ENCODE measurements at places on chromosomes 6 and 20.
A peak's percentile ranks its signal among the peaks of the same experiment; 100 is the strongest.

DNA sequence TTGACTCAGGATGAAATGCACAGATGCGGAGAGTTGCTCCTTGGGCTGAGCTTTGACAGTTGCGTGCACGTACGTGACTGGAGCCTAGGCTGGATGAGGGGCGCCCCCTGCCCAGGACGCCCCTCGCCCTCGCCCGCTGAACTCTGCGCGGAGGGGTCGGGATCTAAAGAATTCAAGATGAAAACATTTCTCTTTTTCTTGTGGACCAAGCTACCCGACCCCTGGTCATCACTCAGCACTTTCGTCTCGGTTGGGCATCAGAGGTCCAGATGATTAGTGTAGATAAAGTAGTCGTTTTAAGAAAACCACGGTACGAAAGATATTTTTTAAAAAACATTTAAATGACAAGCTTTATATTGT, 700 bp downstream of the DTD1 start:
- DNase-seq, result no peak

DNA sequence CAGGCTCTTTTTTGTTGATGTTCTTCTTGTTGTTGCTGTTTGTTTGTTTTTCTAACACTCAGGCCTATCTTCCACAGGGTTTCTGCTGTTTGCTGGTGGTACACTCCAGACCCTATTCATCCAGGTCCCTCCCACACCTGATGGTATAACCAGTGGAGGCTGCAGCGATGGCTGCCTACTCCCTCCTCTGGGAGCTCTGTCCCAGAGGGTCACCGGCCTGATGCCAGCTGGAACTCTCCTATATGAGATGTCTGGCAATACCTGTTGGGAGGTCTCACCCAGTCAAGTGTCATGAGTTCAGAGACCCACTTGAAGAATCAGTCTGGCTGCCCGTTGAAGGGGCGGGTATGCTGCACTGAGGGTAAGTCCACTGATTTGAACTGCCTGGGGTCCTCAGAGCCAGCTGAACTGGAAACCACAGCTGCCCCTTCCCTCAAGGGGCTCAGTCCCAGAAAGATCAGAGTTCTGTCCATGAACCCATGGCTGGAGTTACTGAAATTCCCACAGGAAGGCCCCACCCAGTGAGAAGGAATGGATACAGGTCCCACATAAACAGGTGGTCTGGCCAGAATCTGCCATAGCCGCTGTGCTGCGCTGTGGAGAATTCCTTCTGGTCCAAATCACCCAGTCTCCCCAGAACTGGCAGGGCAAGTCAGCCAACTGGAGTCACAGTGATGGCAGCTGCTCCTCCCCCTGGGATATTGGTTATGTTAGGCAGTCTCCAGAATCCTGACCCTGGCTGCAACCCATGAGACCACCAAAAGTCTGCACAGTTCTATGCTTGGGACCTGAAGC, 664.4 kb downstream of the FRK start:
- DNase-seq, result no peak

DNA sequence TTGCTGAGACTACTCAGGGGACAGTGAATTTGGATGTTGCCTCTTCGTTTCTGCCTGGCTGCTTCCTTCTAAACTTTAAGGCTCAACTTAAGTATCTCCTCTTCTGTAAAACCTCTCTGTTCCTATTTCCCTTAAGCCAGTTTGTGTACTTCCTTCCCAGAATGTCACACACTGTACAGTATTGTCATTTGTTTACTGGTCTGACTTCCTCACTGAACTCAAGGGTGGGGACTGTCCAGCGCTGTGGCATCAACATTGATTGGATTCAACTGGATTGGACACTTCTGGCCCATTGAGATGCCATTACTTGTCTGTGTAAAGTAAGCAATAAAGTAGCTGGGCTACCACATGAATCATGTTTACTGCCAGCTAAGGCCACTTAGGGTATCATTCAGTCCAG, 69.7 kb downstream of the ANKS1A start:
- no peak for DNase-seq

- peak; percentile 38 for DNase-seq
These were observed 162.3 kb downstream of the MRPL14 start for GRCh38 chr6:43964659-43965570.

DNA sequence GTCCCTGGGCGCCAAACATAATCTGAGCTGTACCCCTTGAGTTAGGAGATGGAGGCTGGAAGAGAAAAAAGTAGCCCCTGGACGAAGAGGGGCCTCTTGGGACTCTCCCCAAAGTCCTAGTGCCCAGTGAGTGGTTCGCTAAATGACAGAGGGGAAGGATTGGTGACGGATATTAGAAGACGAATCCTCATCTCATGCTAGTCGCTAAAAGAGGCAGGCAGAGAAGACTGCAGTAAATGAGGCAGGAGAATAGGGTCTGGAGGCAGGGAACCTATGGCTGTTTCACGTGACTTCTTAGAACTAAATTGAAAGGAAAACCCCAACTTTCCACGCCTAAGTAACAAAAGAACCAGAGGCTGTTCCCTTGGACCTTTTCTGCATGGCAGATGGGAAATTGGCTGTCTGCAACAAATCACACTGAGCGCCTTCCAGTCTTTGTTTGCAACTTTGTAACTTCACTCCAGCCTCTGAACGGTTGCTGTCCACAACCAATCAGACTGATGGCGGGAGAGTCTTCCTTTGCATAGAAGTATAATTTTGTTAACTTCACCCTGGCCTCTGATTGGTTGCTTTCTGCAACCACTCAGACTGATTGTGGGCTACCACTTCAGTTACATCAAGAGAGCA, 731 bp upstream of the RBL1 start:
- DNase-seq, result no peak

DNA sequence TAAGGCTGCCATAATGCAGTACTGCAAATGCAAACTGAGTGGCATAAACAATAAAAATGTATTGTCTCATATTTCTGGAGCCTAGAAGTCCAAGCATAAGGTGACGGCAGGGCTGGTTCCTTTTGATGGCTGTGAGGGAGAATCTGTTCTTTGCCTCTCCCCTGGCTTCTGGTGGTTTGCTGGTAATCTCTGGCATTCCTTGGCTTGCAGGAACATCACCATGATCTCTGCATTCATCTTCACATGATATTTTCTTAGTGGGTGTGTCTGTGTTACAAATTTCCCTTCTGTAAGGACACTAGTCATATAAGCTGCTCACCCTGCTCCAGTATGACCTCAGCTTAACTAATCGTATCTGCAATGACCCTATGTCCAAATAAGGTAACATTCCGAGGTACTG, 1104.2 kb upstream of the CITED2 start:
- no peak for DNase-seq

- no peak for DNase-seq
These were observed 55.7 kb upstream of the HS3ST5 start for GRCh38 chr6:114398481-114398880.

GRCh38 chr6:42271834-42272805, 54.5 kb upstream of the MRPS10 start:
- no peak for DNase-seq

DNA sequence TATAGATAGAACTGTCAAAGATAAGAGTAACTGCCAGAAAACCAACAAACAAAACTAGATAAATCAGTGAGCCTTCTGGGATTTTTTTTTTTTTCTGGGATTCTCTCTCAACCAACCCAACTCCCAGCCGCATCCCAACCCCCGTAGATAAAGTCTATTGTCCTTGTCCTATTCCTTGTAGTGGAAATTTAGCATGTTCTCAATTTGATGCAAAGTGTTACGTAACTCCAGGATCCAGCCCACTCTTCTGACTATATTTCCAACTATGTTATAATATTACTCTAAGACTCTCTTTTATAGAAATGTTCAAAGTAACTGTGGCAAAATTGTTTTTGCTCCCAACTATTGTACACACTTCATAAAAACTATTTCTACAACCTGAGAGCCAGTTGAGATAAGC, 15.4 kb upstream of the CDYL start:
- DNase-seq, result no peak

DNA sequence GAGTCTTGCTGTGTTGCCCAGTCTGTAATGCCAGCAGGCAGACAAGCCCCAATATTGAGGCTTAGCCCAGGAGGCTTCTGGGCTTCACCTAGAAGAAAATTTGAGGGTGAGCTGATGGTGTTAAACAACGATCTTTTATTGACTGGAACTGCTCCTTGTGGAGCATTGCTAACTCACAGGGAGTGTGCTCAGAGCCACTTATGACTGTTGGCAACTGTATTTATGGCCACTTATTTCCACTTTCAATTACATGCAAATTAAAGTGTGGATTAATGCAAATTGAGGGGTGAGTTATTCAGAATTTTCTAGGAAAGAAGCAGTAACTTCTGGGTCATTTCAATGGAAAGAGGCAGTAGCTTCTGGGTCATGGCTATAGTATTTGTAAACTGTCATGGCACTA, 317.2 kb upstream of the FKBP1C start:
- DNase-seq, result no peak

DNA sequence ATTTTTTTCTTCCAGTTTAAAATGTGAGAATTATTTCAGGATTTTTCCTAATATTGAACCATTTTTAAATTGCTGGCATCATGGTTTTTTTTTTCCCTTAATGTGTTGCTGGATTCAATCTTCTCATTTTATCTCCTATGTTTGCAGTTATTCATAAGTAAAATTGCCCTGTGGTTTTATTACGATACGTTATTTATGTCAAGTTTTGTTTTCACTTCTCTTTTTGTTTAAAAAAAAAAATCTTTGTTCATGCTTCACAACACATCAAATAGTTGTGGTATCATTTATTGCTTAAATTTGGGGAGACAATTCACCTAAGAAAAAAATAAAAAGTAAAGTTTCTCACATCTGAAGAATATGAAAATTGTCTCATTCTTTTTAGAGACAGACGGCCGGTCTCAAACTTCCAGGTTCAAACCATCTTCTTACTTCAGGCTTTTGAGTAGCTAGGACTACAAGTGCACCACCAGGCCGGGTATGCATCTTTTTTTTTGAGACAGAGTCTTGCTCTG, 239.3 kb upstream of the ID4 start:
- DNase-seq, result no peak

GRCh38 chr20:6265204-6265904, 142.5 kb upstream of the FERMT1 start:
- peak; percentile 28 for DNase-seq

- no peak for DNase-seq
These were observed 9.0 kb downstream of the POLH start for GRCh38 chr6:43584892-43585570.

DNA sequence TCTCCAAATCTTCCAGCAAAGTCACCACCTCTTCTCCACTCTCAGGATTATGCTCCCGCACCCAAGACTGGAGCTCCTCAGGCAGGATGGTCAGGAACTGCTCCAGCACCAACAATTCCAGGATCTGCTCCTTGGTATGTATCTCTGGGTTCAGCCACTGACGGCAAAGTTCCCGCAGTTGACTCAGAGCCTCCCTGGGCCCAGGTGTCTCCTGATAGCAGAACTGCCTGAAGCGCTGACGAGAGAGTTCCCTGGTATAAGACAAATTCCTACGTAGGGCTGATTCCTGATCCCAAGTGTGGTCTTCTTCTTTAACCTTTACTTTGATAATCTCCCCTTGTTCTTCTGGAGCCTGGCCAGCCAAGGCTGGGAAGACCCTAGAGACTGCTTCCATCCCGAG, 60.6 kb downstream of the GPX5 start:
- no peak for DNase-seq

DNA sequence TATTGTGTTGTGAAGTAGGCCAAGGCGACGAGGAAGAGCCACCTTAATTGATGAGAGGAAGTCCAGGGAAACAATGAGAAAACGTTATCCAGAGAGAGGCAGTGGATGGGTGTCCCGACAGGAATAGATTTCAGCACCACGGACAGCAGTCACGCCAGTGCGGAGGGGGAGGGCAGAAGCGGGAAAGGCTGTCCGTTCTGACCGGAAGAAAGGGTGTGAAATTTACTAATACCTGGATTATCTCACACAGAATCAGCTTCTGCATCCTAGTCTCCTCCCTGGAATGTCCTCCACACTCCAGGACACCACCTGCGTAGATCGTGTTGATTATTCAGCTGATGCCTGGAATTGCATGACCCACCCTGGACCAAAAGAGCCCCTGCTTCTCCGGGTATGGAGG, 7.4 kb upstream of the BPIFA3 start:
- peak; percentile 62 for DNase-seq

- DNase-seq, result peak; percentile 61
These were observed 38.4 kb upstream of the SLC22A16 start for GRCh38 chr6:110514818-110515217.

- DNase-seq, result no peak
These were observed 711.1 kb upstream of the EPHA7 start for GRCh38 chr6:94130478-94130877.

- no peak for DNase-seq
These were observed 39.2 kb downstream of the GABRR2 start for GRCh38 chr6:89275900-89276299.

DNA sequence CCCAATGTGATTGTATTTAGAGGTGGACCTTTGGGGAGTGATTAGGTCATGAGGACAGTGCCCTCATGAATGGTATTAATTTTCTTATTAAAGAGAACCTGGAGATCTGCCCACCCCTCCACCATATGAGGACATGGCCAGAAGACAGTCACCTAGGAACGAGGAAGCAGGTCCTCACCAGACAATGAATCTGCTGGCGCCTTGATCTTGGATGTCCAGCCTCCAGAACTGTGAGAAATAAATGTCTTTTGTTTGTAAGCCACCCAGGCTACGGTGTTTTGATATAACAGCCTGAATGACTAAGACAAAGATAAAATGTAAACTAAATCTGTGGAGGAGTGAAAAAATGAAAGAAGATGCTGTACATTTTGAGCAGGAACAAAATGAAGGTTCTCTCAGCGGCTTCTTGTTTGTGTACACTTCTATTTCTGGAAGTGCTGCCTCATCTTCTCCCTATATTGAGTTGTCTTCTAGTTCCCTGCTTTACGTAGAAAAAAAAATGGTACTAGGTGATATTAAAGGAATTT, 1.5 kb upstream of the IPCEF1 start:
- DNase-seq, result no peak

DNA sequence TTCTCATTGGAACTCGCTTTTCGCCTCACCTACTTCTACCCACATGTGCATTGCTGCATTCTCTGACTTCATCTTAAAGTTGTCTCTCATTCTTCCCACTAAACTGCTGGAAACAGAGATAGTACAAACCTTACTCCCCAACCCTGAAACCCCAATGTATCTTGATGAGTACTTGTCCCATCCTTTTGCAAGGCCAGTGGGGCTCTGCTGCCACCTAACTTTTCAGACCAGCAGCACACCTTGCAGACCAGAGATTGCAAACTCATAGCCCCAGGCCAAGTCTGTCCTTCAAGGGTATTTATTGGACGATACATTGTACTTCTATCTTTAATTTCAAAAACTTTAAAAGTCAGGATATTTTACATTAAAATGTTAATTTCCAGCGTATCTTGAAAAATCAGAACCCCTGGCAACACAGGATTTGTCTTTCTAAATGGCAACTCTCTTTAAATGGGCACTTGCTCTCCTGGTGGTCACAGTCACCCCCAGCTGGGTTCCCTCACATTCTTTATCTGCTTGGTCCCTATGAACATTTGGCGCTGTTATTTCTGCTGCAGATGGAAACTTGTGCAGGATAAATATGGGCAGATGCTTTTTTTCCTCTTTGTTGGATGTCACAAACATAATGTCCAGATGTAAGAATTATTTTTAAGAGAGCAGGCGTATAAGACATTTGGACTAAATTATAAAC, 83.9 kb downstream of the SOD2 start:
- DNase-seq, result peak; percentile 10

- peak; percentile 80 for DNase-seq
These were observed 43.1 kb downstream of the SLC17A5 start for GRCh38 chr6:73610444-73611275.

- DNase-seq, result no peak
These were observed 143.4 kb upstream of the MYLIP start for GRCh38 chr6:15985379-15985959.

GRCh38 chr20:4987130-4987529, 14.2 kb downstream of the SLC23A2 start:
- no peak for DNase-seq

Data from KBM-7 (cell line).